ENCODE measurements at places on chromosomes 4 and X.

DNA sequence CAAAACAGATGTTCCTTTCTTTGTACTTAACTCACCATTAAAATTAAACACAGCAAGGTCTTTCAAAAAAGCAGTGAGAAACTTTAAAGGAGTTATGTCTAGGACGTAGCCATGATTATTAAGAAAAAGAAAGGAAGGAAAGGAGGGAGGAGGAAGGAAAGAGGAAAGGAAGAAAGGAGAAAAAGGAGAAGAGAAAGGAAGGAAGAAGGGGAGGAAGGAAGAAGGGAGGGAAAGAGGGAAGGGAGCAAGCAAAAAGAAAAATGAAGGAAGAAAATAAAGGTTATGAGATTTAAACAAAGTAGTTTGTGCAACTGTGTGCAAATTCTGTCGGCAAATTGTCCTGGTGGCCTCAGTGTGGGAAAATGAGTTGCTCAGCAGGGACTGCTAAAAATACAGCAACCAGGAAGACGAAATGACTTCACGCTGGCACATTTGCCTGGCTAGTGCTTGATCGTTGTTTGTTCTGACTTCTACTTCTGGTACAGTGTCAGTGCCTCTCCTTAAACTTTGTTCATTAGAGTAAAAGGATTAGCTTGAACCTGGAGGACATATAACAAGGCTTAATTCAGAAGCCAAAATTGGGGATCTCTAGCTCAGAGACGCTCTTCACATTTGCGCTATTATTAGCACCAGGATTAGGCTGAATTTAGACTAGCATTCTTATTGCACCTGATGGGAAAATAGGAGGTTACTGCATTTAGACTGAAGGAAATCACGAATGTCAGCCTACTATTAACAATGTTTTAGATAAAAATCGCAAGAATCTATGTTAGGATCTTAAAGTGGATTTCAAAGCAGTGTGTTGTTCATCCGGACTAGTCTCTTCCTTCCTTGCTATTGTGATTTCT, 81.2 kb downstream of the DCK start:
- DNase-seq: no peak

- DNase-seq: no peak
Measured at GRCh38 chr4:158268553-158268952, 58.3 kb downstream of the TMEM144 start.

GRCh38 chrX:69627744-69628143, 11.8 kb downstream of the EDA start:
- no peak for DNase-seq

DNA sequence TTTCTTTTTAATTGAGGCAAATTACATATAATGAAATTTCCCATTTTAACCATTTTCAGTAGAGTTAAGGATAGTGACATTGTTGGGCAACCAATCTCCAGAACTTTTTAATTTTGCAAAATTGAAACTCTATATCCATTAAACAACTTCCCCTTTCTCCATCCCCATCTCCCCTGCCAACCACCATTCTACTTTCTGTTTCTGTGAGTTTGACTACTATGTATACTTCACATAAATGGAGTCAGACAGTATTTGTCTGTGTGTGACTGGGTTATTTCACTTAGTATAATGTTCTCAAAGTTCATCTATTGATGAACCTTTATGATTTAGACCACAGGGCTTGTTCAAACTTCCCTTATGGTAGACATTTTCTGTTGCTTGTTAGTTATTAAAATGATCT, 364.5 kb upstream of the MAD2L1 start:
- no peak for DNase-seq

GRCh38 chr4:79687006-79687405, 279.0 kb upstream of the GK2 start:
- DNase-seq: no peak

DNA sequence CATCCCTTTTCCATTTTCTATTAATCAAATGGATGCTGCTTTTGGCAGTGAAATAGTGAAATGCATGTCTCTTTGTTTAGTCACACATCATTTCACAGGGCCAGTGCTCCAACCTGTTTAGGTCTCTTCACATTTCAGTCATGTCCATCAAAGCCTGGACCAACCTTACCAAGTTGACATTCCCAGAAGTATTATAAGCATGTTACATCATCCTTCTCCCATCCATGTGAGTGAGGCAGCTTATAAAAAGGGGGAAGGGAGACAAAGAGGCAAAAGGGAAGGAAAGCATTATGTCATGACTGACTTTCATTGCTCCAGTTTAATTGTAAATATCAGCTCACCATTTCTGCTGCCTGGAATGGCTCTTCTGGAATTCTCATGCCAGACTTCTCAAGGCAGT, 94.4 kb downstream of the NWD2 start:
- DNase-seq: no peak

GRCh38 chrX:30147996-30148643, 67.2 kb upstream of the MAGEB2 start:
- DNase-seq: no peak

DNA sequence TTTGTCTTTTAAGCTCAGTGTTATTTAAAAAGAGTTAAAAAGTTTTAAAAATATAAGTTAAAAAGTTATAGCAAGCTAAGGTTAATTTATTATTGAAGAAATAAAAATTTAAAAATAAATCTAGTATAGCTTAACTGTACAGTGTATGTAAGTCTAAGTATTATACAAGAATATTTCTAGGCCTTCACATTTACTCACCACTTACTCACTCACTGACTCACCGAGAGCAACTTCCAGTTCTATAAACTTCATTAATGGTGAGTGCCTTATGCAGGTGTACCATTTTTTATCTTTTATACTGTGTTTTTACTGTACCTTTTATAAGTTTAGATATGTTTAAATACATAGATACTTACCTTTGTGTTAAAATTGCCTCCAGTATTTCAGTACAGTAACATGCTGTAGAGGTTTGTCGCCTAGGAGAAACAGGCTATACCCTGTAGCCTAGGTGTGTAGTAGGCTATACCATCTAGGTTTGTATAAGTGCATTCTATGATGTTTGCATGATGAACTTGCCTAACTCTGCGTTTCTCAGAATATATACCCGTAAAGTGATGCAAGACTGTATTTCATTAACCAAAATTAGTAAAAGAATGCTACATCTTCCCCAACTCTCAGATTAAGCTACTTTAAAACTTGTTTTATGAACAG, 202.9 kb downstream of the CFAP299 start:
- no peak for DNase-seq

DNA sequence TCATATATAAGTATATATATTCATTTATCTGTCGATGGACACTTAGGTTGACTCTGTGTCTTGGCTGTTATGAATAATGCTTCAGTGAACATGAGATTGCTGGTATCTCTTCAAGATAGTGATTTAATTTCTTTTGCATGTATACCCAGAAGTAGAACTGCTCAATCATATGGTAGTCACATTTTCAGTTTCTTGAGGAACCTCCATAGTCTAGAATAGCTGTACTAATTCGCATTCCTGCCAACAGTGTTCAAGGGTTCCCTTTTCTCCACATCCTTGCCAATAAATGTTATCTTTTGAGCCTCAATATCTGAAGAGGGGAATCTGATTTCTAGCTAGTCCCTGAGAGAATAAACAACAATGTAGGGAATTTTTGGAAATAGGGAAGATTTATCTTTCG, 32.4 kb upstream of the CCNG2 start:
- no peak for DNase-seq

- no peak for DNase-seq
Measured at GRCh38 chrX:78514852-78515251, 144.3 kb downstream of the RTL3 start.

GRCh38 chr4:146243141-146243882, 29.0 kb downstream of the REELD1 start:
- DNase-seq: peak; percentile 36

DNA sequence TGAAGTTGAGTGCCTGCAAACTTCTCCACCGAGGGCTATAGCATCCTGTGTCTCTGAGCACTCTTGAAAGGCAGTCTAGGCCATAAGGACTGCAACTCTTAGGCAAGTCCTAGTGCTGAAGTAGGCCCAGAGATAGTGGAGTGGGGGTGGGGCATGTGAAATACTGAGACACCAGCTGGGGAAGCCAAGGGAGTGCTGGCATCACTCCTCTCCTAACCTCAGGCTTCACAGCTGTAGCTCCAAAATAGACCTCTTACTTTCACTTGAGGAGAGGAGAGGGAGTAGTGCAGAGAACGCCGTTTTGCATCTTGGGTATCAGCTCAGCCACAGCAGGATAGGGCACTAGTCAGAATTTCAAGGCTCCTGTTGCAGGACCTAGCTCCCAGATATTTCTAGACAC, 56.2 kb upstream of the CYSLTR1 start:
- no peak for DNase-seq

- no peak for DNase-seq
Measured at GRCh38 chr4:141713771-141714445, 77.5 kb downstream of the IL15 start.

DNA sequence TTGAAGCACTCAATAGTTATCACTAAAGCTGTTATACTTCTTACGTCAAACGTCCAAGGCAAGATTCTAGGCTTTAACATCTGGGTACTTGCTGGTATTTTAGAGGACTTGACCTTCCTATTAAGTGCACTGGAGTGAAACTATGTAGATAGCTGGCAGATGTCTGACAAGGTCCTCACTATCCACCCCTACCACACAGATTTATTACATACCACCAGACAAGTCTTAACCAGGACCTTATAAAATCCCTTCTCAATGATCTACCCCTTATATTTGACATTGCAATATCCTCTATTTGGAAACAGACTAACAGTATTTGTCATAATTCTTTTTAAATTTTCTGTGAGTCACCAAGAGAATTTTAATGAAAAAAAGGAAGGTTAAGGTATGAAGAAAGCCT, 78.8 kb downstream of the PDGFC start:
- DNase-seq: no peak

DNA sequence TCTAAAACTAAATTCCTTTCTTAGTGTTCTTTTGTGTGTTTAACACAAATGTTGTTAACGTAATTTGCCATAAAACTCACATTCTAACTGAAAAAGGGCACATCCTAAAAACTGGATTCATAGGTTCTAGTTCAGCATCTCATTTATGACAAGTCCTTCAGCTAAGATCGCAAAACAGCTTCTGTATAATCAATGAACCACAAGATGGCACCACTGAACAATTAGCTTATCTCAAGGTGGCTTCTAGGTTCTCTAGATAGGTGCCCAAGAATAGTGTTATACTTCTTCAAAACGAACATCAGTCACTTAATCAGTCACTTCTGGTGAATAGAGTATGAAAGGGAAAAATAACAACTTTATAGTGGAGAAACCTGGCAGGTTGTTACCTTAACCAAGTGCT, 54.3 kb downstream of the NRK start:
- DNase-seq: no peak

DNA sequence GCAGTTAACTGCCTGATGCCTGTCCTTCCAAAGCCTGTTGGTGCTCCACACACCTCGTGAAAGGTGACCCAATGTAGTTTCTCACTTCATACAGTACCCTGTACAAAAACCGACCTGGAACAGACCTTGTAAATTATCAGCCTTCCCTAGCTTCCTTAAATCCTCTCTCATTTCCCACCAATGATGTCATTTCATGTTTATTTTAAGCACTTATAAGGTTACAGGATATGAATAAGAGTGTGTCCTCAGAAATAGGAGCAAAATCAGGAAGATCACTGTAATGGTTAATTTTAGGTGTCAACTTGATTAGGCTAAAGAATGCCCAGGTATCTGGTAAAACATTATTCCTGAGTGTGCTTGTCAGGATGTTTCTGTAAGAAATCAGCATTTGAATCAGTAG, 44.7 kb downstream of the TMEM150C start:
- DNase-seq: no peak

DNA sequence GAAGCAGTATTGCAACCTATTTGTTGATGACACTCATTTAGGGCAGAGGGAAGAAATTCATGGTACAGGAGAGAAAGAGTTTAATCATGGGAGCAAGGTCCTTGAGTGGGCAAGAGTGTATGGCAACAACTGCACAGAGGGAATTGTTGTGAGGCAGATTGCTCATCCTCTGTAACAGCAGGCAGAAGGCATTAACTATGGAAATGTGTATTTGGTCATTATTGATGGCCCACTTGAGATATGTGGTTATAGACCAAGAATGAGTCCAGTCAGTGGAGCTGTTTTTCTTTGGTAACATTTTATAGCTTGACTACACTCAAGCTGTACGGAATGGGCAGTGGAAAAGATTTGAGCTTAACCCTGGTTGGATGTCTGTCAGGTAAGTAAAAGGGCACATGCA, 15.9 kb downstream of the PLRG1 start:
- DNase-seq: no peak

- no peak for DNase-seq
Measured at GRCh38 chrX:141638550-141638949, 49.0 kb downstream of the SPANXA2 start.

GRCh38 chrX:54540289-54540688, 10.3 kb downstream of the GNL3L start:
- no peak for DNase-seq

DNA sequence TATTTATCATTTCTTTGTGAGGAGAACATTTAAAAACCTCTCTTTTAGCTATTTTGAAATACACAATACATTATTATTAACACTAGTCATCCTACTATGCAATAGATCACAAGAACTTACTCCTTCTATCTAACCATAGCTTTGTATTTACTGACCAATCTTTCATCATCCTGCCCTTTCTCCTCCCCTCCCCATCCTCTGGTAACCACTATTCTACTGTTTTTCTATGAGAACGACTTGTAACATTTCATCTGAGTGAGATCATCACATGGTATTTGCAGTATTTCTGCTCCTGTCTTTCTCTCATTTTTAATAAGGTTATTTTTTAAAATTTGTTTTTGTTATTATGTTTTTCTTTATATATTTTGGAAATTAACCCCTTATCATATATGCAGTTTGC, 331.8 kb downstream of the TEX13C start:
- no peak for DNase-seq

- no peak for DNase-seq
Measured at GRCh38 chr4:10017037-10017893, 4.0 kb downstream of the SLC2A9 start.

DNA sequence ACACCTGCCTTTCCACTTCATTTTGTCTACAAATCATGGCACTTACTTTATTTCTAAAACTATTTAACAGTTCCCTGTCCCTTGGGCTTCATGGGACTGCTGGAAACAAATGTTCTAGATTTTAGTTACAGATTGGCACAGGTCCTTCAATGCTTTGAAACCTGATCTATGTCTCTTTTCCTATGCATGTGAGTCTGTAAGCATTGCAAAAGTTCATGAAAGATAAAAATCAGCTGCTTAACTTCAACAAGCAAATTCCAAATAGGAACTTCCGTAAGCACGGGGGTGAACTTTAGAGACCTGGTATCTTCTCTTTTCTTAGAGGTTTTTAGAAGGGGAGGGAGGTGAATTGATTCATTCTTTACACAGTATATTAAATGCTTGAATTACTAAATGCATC, 9.5 kb downstream of the LGI2 start:
- DNase-seq: no peak

GRCh38 chrX:107298276-107298675, 91.9 kb downstream of the DNAAF6 start:
- no peak for DNase-seq

- no peak for DNase-seq
Measured at GRCh38 chr4:8030121-8030781, 90.6 kb upstream of the AFAP1 start.

DNA sequence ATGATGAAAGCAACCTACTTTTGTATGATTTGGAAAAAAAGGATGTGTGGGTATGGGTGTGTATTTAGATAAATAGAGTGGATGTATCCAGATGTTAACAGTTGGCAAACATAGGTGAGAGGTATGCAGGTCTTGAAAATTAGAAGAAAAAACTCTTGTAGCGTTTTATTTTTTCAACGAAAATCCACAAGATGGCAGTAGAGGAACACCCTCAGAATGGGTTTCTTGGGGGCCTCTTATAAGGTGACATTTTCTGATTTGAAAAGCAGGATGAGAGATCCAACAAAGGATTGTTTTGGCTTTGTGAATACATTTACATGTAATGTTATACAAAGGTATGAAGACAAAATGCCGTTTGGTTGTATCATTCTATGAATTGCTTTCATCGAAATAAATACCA, 68.3 kb downstream of the FMR1NB start:
- no peak for DNase-seq

Data from activated CD4-positive, alpha-beta T cell treated with anti-CD3 and anti-CD28 coated beads, Interleukin-2, amount 50 U/mL, for 4 hours (primary cell).